ENCODE measurements at places on chromosomes 1 and 21.

DNA sequence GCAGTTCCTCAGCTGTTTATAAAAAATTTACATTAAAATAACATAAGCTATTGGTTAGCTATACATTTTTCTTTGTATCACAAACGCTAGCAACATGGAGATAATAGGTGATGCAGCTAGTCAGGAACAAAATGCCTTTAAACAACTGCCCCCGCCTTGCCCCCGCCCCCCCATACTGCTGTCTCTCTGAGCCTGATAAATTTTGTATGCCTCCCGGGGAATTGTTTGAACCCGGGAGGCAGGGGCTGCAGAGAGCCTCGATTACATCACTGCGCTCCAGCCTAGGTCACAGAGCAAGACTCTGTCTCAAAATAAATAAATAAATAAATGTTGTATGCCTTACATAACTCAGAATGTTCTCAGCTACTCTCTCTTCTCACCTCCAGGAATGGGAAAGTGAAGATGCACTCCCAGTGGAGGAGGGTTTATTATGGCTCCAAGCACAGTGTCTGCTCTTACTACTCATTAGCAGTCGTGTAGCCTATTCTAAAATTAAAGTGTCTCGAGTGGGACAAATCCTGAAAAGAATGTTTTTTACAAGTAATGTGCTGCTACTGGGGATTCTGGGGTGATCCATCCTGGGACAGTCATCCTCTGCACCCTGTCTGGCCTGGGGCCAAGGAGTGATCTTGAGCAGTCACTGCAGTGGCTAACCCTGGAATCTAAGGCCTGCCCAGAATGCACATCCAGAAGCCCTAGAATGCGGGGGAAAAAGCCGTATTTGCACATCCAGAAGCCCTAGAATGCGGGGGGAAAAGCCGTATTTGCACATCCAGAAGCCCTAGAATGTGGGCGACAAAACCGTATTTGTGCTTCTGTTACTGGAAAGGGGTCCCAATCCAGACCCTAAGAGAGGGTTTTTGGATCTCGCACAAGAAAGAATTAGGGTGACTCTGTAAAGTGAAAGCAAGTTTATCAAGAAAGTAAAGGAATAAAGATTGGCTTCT lies 39.4 kb upstream of the ZNF496 start:
- no peak for DNase-seq

DNA sequence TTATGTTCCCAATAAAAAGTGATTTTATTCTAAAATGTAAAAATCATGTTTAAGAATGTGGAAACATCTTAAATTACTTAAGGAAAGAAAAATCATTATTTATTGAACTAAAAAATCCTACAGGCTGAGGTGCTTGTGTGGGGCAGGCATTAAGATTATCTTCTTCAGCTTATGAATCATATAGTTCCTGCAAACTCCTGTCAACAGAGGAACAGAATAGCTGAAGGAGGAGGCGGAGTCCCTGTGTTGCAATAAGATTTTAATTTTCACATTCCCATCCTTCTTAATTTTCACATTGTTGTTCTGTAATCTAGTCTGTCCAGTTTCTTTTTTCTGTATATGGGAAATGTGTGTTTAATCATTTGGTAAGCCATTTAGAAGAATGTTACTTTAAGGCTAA lies 20.6 kb upstream of the OLFML3 start:
- DNase-seq, result no peak

GRCh38 chr1:87826681-87827251 lies 498.1 kb downstream of the LMO4 start:
- no peak for DNase-seq

GRCh38 chr1:244171241-244171985 lies 120.3 kb downstream of the ZBTB18 start:
- DNase-seq, result no peak

DNA sequence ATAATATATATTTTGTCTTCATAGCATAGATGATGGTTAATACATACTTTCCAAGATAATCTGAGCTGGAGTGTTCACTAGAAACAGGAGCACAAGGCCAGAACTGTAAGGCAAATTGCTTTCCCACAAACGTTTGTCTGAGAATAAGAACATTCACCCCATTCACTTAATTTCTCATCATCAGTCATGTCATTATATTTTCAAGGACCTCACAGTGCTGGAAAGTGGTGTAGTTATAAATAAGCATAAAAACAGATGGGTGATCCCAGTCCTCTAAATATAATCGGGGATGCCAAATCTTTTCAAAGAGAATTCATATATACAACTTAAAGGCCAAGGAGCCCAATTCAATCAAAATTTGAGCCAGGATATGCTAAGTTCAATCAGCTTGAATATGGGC lies 8.4 kb downstream of the PRRX1 start:
- no peak for DNase-seq
